ENCODE measurements at places on chromosomes 2 and 18.

- DNase-seq = no peak
These were observed 30.0 kb downstream of the FBXO36 start for GRCh38 chr2:229952256-229952835.

DNA sequence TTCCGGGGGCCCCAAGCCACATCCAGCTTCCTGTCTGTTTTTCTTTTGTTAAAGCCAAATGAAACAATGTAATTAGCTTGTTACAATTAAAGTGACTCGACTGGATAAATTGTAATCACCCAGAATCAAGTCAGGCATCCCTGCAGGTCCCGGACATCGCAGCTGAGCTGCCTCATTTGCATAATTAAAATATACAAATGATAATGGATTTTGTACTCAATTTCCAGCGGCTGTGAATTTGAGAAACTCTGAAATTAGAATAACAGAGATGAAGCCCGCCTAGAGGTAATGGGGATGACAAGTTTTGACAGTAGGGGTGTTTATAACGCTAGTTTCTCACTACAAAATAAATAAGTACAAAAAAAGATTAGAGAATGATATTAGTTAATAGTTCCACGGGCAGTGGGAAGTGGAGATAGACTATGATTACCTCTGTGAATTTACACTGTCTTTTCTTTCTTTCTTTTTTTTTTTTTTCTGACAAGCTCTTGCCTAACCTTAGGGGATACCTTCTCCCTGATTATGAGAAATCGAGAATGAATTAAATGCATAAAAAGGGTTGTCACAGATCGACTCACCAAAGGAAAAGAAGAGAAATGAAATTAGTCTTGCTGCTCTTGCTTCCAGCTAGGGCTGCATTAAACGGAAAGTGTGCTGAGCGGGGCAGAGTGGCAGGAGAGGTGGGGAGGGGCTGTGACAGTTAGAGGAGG lies 82.6 kb upstream of the SKOR2 start:
- no peak for DNase-seq

GRCh38 chr18:45761512-45762114 lies 37.6 kb downstream of the SLC14A1 start:
- no peak for DNase-seq

DNA sequence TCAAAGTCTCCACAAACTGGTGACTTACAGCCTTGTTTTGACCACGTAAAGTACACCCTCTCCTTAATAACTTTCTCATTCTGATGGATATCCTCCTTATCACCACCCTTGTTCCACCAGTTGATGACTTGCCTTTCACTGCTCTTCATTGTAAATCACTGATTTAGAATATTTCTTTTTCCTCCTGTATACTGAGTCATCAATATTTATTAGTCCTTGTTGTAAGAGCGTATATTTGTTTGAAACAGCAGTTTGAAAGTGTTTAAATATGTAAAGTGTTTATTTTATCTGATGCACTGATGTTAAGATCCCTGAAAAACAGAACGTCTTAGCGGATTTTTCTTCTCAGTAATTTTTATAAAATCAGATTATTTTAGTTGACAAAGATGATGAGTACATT lies 34.2 kb upstream of the DYSF start:
- no peak for DNase-seq

GRCh38 chr2:10776231-10776977 lies 36.2 kb downstream of the PDIA6 start:
- DNase-seq = no peak

DNA sequence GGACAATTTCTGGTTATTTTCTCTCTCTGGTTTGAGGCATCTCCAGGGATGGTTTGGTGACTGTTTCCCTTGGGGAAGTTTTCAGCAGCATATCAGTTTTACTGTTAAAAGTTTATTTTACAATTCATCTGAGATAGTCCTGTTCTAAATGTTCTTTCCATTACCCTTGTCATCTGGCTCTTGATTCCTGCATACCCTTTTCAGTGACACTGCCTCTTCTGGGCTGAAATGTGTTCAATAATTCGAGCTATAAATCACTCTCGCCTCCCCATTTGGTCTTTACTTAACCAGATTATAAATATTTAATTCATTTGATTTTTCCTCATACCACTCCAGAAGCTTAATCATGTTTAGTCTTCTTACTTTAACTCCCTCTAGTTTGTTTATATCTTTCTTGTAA lies 9.5 kb downstream of the DCC start:
- no peak for DNase-seq

DNA sequence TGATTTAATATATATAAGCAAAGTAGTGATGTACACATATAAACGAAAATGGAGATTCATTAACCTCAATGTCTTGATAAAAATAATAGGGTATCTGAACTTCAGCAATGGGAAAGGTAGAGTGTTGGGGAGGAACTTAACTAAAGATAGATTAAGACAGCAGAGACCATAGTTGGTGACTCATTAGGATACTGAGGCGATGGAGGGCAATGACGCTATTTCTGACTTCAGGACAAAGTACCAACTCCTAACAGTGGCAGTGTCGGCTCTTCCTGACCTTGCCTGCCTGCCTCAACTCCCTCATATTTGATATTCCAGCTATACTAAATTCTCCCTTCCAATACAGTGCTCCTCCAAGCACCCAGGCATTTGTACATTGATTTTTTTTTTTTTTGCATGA lies 98.6 kb downstream of the CDH2 start:
- DNase-seq = no peak

GRCh38 chr2:217709478-217710210 lies 293.2 kb downstream of the TNS1 start:
- no peak for DNase-seq

DNA sequence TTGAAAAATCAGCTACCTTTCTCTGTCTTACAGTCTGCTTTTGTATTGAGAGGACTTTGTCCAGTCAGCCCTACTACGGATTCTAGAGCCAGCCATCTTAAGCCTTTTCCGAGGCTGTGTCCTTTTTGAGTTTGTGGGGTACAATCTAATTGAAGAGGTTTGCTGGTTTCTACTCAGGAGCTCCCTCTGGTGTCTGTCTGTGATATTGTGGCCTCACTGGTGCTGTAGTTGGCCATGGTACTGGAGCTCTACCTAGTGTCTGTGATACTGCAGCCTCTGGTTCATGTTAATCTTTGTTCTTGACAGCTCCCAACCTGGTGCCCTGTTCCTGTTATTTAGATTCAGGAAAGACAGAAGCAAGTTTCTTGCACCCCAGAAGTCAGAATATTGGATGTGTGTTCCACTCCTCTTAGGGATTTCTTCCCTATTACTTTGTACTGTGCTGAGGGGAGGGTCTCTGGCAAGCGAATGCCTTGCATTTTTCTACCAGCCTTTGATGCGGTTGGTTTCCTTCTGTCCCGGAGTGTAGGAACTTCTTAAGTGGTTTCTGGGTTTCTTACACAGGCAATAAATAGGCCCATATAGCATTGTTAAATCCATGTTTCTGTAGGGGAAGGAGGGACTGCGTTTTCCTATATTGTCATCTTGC lies 78.5 kb downstream of the ACSL3 start:
- DNase-seq = no peak

GRCh38 chr18:69400253-69400975 lies at the start of gene DOK6:
Gene DOK6 (plus strand): TSS chr18:69400888.
- DNase-seq = peak; percentile 92

DNA sequence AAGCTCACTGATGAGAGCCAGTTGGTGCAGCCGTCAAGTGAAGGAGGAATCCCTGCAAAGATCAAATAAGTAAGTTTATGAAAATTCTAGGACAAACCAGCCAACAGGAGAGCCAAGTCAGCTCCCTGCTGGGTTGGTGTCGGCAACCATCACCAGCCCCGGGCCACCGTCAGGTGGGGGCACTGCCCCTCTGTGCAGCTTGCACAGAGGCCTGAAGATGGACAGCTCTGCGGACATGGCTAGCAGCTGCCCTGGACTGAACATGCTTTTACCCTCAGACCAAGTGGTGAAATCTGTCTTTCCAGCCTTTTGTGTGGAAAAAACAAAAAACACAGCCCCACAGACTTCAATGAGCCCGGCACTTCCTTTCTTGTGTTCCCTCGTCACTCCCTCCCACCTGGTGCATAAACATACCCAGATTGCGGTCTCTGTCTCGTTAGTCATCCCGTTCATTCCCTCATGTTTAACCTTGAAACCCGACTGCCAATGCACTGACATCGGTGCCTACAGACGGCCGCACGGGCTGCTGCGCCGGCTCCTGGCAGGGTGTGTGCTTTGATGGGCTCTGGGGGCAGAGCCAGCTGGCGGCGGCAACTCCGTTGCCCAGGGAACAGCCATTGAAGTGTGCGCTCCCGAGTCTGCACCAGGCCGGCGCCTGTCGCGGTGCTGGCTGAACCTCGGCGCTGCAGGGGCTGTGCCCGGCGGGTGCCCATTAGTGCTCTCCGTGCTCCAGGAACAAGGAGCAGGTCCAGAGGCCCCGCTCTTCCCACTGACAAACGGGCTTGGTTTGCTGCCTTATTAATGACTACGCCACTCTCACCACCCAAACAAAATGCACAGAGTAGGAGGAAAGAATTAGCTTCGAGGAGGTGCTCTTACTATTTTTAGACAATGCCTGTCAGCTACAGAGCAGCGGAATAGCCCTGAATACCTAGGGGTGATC lies 95.3 kb downstream of the EIPR1 start:
- peak; percentile 69 for DNase-seq

GRCh38 chr18:8519102-8519501 lies 90.1 kb upstream of the RAB12 start:
- DNase-seq = no peak

DNA sequence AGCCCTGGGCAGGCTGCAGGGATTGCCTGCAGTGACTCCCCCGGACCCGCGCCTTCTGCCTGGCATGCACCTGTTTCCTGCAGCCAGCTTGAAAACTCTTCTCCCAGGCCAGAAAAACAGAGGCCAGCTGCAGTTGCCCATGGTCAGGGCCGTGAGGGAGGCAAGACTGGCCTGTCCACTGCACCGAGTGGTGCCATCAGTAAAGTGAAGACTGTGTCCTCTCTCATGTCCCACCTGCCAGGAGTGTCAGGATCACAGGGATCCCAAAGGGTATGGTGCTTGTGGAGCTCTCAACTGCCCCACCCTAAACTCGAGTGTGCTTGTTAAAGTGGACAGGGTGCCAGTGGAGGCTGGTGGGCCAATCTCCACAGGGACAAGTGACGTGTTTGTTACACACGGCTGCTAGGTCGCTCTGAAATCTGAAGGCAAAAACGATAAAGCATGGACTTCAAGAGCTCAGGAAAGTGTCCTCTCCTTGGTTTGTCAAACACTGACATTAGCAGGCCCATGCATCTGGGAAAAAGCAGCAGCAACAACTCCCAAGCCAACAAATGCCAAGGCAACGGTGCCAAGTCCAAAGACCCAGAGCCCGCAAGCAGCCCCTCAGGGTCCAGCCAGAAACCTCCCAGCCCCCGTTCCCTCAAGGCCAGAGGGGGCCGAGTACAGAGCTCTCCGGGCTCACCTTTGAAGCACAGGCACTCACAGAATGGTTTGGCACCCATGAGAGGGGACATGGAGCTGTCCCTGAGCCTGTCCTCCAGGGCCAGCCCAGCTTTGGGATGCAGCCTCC lies 213.2 kb downstream of the HDAC4 start:
- DNase-seq = no peak

DNA sequence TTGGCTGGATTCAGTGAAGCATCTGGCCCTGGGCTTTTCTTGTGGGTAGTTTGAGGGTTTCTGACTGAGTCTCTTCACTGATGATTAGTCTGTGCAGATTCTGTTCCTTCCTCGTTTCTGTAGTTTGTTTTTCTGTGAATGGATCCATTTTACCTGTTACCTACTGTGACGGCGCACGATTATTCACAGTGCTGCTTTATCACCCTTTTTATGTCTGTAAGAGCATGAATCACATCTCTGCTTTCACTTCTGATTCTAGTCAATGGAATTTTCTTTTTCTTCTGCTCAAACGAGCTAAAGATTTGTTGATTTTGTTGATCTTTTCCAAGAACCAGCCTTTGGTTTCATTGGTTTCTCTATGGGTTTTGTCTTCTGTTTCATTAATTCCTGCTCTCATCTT lies 60.8 kb downstream of the SLC66A2 start:
- no peak for DNase-seq

DNA sequence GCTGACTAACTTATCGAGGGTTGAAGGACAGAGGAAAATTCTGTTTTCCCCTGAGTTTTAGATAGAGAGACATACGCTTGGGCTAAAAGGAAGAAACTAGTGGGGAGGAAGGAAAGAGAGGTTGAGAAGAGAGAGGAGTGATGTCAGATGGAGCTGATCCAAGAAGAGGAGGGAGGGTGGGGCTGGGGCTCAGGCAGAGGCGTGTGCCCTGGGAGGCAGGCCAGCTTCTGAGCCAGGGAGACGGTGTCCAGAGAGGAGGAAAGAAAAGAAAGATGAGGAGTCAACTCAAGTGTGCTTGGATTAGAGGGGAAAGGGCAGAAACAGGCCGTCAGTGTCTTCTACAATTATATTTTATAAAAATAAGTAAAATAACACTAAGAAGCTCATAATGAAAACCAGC lies 56.2 kb downstream of the EMILIN2 start:
- no peak for DNase-seq

DNA sequence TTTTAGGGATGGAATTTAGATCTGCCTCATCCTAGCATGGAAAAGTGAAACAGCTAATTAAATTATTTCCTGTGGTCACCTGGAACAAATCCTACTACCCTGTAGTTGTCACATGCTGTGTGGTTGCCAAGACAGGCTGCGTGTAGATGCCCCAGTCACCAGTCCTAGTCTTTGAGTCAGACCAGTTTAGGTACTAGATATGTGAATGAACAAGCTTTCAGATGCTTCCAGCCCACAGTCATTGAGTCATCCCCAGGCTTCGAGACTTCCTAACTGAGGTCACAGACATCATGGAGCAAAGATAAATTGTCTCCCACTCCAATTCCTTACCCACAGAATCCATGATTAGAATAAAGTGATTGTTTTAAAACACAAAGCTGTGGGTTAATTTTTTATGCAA lies 35.8 kb upstream of the GRB14 start:
- DNase-seq = no peak

GRCh38 chr2:33069894-33070651 lies 123.3 kb downstream of the LTBP1 start:
- DNase-seq = no peak

DNA sequence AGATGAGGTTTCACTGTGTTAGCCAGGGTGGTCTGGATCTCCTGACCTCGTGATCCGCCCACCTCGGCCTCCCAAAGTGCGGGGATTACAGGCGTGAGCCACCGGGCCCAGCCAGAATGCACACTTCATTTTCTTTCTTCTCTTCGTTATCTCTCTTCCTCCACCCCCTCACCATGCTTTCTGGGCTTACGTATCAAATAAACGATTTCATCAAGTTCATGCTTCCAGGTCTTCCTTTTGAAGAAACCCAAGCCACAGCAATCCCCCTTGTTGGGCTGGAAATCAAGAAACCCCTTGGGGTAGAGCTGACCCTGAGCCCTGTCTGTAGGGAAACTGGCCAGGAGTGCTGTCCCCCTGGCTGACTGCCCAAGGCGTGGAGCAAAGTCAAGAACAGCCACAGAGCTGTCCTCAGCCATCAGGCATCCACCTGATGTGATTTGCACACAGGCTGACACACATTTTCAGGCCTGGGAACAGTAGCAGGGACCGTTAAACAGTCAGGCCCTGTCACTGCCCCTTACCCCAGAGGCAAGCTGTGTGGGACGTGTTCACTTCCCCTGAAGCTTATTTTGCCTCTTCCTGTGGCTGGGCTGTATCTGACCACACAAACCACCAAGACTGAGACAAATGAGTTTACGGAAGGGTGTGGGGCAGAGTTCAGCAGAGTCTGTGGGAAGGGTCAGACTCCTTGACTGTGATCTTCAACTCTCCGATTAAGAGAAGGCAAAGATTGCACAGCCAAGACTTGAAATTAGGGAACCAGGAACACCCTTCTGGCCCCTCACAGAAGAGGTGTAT lies 15.1 kb upstream of the NMUR1 start:
- no peak for DNase-seq

Measured in right kidney (tissue), 9 donors.